ENCODE measurements at places on chromosomes 6 and 20.

GRCh38 chr20:35878113-35878625 is 76.1 kb downstream of the SCAND1 start:
- DNase-seq = no peak

- no peak for DNase-seq
Observed at GRCh38 chr20:34626992-34627391, 49.9 kb downstream of the PIGU start.

DNA sequence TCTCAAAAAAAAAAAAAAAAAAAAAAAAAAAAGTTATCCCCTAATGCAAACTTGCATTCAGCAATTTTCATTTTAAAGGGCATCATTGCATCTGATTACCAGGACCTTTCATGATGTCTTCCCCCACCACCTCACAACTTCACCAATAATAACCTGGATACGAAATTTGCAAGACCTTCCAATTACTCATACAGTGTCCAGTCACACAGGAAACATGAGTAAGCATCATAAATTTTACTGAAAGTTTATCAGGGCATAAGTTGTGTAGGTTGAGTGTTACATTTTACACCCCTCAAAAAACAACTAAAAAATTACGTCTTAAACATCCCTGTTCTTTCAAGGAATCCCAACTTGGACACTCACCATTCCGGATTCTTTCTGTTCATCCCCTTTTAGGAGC is 79.1 kb upstream of the ANKEF1 start:
- DNase-seq = no peak

DNA sequence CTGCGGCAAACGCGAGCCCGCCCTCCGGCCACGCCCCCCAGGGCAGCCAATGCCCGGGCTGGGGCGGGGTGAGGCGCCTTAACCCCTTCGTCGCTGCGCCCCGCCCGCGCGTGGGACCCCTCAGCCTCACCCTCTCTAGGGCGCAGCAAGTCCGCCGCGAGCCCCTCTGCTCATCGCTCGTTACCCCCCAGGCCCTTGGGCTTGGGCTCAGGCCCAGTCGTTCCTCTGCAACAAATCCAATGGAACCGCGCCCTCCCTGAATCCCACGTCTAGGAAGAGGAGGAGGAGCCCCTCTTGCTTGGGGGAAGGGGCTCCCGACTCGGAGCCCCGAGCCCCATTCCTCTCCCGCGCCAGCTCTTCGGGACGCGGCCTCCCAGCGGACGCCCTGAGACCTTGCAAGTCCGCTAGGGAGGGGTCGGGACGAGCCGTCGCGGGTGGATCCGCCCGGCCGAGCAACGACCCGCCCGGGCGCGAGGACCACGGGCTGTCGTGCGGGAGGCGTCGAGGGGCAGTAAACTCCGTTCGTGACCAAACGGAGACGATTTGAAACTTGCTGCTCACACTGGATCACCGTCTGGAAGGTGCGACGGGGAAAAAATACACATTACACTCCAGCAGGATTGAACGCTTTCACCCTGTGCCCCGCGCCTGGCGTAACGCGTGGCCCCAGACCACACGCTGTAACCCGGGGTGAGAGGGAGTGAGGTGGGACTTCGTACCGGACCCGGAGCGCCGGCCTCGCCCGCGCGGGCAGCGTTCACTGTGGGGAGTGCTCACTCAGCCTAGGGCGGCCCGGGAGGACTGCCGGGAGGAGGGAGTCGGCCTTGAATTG is 477 bp upstream of the LZTS3 start:
- peak; percentile 86 for DNase-seq

- no peak for DNase-seq
Observed at GRCh38 chr6:134640229-134640628, 309.7 kb downstream of the ALDH8A1 start.

DNA sequence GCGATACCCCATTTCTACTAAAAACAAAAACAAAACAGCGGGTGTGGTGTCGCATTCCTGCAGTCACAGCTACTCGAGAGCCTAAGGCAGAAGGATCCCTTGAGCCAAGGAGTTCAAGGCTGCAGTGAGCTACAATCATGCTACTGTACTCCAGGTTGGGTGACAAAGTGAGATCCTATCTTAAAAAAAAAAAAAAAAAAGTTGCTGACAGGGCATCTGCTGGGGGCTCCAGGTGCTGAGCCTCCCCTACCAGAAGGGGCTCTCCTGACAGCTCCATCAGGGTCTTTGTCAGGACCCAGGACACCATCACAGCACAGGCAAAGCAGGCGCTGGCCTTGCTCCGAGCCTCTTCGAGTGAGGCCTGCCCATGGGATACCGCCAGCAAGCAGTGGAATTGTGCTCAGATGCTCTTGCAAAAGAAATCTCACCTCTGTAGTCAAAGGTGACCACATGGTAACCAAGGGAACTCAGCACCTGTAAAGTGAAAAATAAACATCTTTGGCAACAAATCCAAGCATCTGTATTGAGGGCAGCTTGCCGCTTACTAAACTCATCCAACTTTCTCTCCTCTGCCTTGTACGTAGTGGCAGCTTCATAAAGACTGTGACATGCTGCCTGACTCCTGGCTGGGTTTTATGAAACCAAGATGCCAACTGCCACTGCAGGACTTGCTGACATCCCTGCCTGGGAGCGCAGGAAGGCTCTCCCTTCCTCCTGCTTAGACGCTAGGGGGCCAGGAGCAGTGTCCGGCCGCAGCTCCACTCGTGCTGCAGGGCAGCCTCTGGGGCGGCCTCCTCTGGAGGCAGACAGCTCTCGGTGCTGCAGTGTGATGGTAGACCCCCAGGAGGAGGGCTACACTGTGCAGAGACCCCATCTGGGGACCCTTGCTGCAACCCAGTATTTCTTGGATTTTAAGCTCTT is 66.9 kb downstream of the PYGB start:
- no peak for DNase-seq

DNA sequence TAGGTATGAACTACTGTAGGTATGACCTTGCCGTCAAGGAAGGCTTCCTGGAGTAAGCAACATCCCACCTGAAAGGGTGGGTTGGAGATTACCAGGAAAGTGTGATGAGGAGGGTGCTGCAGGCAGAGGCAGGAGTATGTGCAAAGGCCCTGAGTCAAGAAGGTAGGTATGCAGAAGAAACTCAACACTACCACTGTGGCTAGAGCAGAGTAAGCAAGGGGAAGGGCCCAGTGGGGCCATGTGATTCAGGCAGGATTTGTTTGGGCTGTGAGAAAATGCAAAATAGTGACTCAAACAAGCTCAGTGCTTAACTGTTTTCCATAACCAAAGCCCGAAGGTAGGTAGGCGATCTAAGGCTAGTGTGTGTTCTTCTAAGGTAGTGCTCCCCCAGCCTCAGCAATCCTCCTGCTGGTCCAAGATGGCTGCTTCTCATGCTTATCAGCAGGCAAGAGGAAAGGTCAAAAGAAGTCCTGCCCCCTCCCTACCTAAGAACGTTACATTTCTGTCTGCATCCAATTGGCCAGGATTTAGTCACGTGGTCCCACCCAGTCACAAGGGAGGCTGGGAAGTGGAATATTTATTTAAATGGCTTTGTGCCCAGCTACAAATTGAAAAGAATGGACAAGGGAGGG is 36.2 kb upstream of the HMGA1 start:
- DNase-seq = no peak

GRCh38 chr20:51384875-51385274 is 157.6 kb downstream of the NFATC2 start:
- no peak for DNase-seq

DNA sequence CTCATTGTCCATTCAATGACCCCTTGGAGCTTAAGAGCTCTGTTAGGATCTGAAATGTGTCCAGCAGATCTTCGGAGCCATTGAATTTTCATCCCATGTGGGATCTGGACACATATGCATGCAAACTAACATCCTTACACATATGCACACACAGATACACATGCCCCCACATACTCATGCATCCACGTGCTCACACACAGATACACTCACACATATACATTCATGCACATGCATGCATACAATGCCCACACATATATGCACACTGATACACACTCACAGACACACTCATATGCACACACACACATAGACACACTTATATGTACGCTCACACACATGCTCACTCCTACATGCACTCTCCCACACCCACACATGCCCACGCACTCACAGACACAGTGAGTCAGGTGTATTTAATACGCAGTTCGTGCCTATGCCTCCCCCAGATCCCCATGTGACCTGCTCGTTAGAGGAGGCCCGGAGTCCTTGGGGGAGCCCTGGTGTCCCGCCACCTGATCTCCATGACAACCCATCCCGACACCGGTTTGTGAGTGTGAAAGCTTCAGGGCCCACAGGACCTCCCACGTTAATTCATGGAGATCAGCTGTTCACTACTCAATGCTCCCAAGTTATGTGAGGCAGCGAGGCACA is 121.9 kb upstream of the SULF2 start:
- no peak for DNase-seq

DNA sequence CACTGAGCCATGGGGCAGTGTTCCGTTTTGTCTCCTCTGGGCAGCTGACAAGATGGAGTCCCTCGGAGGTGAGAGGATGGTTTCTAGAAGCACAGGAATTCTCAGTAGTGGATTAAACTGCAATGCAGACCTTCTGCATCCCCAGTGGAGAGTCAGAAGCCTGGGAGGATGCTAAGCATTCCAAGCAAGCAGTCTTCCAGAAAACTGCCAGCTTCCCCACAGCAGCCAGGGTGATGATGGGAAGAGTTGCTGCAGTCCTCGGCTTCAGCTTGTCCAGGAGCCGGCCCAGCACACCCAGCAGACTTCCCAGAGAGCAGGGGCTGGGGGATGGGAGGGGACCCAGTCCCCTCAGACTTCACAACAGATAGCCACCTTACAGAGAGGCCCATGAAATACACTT is 163.6 kb downstream of the LY86 start:
- DNase-seq = no peak

GRCh38 chr6:73363537-73363875 is 1.0 kb downstream of the KHDC3L start:
- DNase-seq = no peak

- no peak for DNase-seq
Observed at GRCh38 chr6:163876391-163876790, 461.9 kb downstream of the QKI start.

- no peak for DNase-seq
Observed at GRCh38 chr6:15264902-15265761, 19.3 kb downstream of the JARID2 start.

- no peak for DNase-seq
Observed at GRCh38 chr6:70474751-70475150, 61.4 kb downstream of the FAM135A start.

DNA sequence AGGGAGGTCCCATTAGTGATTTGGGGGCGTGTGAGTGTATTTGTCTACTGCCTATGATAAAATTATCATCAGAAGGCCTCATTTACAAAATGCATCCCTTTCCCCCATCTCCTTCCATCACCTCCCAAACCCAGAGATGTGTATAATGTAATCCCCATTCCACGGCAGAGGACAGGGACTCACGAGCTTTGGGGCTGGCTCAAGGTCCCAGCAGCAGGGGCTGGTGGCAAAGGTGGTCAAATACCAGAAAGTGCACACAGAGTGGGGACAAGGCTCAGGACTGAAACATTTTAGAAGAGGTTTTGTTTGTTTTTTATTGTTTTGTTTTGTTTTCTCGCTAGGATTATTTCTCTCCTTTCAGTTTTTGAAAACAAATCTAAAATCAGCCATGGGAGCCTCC is 68.5 kb upstream of the TOP1 start:
- no peak for DNase-seq

- DNase-seq = no peak
Observed at GRCh38 chr20:33386673-33387072, 14.6 kb downstream of the CDK5RAP1 start.

DNA sequence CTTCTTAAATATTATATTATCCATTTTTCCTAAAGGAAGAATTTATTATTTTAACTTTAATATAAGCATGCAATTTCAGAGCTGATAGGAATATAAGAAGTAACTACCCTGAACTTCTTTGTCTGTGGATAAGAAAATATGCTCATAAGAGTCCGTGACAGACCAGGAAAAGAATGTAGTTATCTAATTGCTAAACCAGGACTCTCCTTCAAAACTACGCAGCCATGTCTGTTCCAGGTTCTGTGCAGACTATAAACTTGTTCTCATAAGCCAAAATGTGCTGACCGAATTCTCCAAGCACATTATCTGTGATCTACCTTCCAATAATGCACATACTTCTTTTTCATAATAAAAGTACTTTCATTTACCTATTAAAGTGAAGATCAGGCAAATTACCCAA is 116.5 kb downstream of the TRDN start:
- DNase-seq = no peak

DNA sequence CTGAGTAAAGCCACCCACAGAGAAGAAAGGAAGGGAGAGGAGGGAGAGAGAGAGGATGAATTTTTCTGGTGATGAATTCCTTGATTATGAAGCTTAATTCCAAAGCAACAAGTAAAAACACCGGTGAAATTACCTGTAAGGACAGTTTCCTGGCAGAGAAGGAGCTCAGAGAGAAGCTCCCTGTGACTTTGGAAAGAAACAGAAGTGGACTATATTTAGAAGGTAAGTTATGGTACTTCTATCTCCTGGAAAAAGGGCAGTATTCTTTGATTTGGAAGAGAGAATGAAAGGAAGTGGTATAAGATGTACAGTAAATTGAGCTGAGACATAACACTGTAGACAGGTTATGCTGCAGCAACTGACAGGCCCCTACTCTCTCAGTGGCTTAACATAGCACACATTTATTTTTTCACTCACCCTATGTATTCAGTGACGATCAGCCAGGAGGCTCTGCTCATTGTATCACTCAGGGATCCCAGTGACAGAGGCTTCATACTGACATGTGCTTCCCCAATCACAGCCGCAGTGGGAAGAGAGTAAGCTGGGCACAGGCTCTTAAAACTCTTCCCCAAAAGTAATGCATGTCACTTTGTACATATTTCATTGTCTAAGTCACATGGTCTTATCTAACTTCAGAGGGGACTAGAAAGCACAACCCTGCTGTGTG is 349.5 kb downstream of the BTBD9 start:
- no peak for DNase-seq

DNA sequence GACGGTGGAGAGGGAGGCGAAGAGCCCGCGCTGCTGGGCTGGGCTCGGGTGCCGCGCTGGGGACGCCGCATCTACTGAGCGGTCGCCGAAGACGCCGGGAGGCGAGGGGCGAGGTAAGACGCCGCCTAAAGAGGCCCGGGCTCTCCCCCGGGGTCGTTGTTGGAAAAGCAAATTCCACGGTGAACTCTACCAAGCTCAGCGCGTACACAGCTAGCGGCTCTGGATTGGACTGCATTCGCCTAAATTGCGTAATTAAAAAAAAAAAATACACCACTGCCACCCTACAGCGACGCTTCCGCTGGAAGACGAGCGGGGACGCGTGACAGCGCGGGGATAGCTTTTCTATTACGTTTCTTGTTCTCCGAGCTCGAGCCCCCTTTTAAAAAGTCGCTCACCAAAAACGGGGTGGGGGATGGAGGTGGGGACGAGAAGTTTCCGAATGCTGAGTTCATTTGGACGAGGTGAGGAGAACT is 92.0 kb upstream of the PRDM1 start:
- DNase-seq = peak; percentile 77
